ENCODE measurements at places on chromosomes 16 and 17.

DNA sequence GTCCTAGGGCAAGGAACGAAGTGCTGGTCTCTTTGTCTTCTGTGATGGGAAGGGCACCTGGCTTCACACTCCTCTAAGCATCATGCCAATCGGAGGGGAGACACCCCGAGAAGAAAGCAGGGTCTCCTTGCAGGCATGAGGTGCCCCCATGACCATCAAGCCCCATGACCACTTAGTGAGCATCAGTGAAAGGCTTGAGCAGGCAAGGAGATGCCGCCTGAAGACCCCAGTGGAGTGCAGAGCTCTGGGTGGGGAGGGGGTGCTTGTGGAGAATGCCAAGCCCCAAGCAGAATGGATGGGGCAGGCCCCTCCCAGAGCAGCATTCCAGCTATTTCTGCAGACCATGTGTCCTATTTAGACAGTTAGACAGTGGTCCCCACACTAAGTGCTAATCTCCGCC is 232.7 kb upstream of the TNRC6C start:
- peaks cover 4% of the 10 kb centered on the region for H3K4me1 ChIP-seq
- no peaks in the 10 kb centered on the region for H3K27me3 ChIP-seq
- H3K27ac ChIP-seq = no peak overlapping the region
- H3K4me3 ChIP-seq = no peak overlapping the region

DNA sequence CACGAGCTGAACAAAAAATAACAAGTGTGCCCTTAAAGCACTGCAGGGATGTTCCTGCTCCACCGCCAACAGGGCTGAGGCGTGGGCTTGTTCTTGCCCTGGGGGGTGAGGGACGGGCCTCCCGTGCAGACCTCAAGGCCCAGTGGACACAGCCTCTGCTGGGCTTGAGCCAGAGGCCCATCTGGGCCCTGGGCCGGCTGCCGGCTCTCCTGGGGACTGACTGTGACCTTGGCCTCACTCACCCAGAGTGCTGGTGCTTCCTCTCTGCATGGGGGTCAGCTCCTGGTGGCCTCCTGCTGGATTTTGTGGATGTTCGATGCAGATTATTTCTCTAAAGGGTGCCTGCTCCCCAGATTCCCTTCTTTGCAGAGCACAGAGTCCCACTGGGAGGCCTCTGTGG is 54.2 kb upstream of the CDR2 start:
- H3K4me3 ChIP-seq = no peak overlapping the region
- H3K27ac ChIP-seq = no peak overlapping the region
- H3K36me3 ChIP-seq = peaks cover 15% of the 10 kb centered on the region

GRCh38 chr17:59751955-59752413 is 44.5 kb downstream of the VMP1 start:
- no peaks in the 10 kb centered on the region for H3K36me3 ChIP-seq
- no peaks in the 10 kb centered on the region for H3K27me3 ChIP-seq
- H3K4me3 ChIP-seq = no peak overlapping the region
- DNase-seq = no peak

GRCh38 chr17:20009302-20010098 is at the start of gene SPECC1:
TSS of gene SPECC1 (plus strand) at chr17:20009359. CDS start at chr17:20096652, 87,293 bp downstream.
- peaks cover 7% of the 10 kb centered on the region for H3K27me3 ChIP-seq
- no peaks in the 10 kb centered on the region for H3K36me3 ChIP-seq
- peaks cover 14% of the 10 kb centered on the region for H3K4me1 ChIP-seq
- DNase-seq = peak; percentile 85

- H3K4me3 ChIP-seq = no peak overlapping the region
- no peaks in the 10 kb centered on the region for H3K4me1 ChIP-seq
- no peak overlapping the region for H3K27ac ChIP-seq
- peak; percentile 12 for DNase-seq
- H3K27me3 ChIP-seq = no peaks in the 10 kb centered on the region
These were observed 3.5 kb downstream of the MPO start for GRCh38 chr17:58277107-58277801.

DNA sequence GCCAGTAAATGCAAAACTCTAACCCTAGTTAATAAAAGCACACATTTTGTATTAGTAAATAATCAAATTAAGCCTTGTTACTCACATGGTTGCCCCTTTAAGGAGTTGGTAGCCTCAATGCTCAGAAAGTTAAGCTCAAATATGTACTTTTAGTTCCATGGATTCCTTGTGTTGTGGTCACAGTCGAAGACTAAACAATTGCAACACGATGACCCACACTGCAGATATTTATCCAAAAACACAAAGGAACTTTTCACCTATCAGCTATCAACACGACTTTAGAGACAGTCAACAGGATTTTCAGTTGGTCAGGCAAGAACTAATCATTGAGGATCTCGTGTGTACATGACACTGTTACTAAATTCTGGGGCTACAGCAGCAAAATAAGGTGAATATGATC is 47.4 kb upstream of the NUDT7 start:
- no peaks in the 10 kb centered on the region for H3K36me3 ChIP-seq
- H3K27ac ChIP-seq = no peak overlapping the region
- no peaks in the 10 kb centered on the region for H3K4me1 ChIP-seq
- no peak for DNase-seq
- no peak overlapping the region for H3K4me3 ChIP-seq

DNA sequence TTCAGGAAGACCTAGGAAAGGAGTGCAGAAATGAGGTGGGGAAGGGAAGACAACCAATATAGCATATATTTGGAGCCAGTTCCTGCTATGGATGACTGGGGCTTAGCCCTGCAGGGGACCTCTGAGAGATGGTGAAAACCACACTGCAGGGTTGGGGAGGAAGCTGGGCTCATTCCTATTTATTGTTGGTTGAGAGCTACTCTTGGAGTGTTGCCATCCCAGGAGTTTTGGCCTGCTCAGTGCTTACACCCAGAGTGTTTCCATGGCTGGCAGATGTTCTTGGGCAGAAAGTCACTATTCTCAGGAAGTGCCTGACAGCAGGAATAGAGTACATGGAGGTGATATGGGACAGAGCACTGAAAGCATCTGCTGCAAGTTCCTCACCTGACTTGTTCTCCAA is 145.8 kb downstream of the SPACA3 start:
- no peaks in the 10 kb centered on the region for H3K27me3 ChIP-seq
- H3K4me1 ChIP-seq = no peaks in the 10 kb centered on the region
- DNase-seq = no peak

Measured in CD4-positive, alpha-beta memory T cell (primary cell).